ENCODE measurements at places on chromosomes 11 and 22.

DNA sequence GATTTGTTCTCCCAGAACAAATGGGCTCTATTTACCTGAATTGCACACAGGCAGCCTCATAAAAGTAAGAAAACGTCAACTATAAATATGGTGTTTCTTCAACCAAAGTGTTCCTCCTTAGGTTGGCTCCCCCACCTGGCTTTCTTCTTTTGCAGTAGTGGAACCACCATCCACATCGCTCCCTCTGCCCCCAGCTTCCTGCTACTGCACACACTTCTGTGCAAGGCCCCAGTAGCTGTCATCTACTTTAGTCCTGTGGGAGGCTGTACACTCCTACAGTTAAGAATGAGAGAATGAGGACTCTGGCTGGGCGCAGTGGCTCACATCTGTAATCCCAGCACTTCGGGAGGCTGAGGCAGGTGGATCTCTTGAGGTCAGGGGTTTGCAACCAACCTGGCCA is 89.5 kb downstream of the BMAL1 start:
- DNase-seq, result no peak

GRCh38 chr22:30192427-30192826 is 54.1 kb downstream of the LIF start:
- no peak for DNase-seq

DNA sequence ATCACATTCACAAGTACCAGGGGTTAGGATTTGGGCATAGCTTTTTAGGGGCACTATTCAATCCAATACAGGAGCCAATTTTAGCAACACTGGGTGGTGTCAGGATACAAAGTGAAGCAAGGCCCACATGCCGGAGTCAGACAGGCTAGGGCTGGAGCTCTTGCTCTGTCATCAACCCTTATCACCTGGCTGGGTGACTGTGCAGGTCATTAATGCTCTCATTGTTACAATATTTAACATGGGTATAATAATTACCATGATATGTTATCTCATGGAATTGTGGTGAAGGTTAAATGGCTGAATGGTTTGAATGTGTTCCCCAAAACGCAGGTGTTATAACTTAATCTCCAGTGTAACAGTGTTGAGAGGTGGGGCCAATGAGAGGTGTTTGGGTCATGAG is 143.3 kb upstream of the THY1 start:
- no peak for DNase-seq

DNA sequence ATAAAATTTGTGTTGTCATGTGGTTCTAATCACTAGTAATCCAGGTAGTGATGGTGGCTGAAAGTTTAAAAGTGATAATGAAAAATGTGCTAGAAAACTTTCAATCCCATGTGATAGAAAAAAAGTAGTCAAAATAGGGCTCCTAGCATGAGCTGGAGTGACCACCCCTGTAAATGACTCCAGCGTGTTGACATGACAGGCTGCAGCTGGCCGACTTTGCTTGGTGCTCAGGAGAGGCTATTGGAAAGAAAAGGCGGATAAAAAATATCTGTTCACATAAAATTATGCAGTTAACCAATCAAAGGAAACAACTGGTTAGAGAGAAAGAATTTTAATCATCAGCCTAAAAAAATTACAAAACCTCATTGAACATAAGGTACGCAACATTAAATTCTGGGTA is 16.9 kb upstream of the MTCH2 start:
- no peak for DNase-seq

DNA sequence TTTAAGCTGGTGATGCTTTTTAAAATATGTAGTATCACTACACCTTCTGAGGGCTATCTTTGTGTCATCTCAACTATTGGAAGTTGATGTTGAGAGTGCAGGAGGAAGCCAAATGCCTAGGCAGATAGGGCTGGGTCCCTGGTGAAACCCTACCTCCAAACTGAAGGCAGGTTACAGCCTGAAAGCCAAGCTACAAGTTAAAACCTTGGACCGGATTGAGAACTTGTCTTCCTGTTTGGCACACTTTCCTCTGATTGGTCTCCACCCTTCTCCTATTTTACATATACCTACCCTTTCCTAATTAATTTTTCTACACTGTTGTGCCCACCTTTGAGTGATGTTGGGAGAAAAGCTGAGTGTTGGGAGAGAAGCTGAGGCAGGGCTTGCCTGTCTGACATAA is 287.8 kb upstream of the CNTN5 start:
- no peak for DNase-seq

DNA sequence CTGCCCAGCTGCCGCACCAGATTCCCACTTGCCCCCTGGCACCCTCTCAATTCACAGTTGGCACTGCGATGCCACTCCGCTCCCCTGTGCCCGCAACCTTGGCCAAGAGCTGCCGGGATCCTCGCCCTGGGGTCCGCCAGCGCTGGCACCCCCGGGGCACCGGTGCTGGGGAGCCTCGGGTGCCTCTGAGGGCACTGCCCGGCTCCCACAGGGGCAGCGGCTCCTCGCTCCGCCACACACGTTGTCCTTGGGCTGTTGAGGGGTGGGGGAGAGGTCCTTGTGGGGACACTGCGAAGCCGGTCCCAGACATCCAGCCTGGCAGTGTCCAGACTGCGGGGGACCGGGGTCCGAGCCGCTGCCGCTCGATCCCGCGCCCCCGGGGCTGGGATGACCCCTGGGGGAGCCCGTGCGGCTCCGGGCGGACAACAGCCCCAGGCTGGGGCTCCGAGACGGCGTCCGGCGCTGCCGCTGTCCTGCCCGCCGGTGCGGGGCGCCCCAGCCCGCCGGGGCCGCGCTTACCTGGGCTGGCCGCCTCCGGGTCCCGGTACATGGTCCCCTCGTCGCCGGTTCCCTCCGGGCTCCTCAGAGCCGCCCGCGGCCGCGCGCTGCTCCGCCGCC is 496 bp downstream of the SYT7 start:
- DNase-seq, result no peak

- DNase-seq, result peak; percentile 54
Measured at GRCh38 chr22:37905534-37906363, at the start of gene MICALL1. TSS of gene MICALL1 (plus strand) at chr22:37906297. CDS start at chr22:37906423, 126 bp downstream.

- DNase-seq, result no peak
Measured at GRCh38 chr11:61266602-61267001, 25.6 kb downstream of the PGA5 start.

GRCh38 chr22:44102856-44103255 is 77.9 kb upstream of the PARVG start:
- DNase-seq, result no peak
